Activated T-helper 2 cell treated with anti-CD3 and anti-CD28 coated beads, Interferon-gamma antibody, Interleukin-2, Interleukin-4, amounts not matched to agents 10 μg/mL and 5 μg/mL and 100 μg/mL, durations not matched to agents 14 hours and 24 hours and 36 hours (primary cell): ENCODE measurements at places on chromosomes 1 and 21.

DNA sequence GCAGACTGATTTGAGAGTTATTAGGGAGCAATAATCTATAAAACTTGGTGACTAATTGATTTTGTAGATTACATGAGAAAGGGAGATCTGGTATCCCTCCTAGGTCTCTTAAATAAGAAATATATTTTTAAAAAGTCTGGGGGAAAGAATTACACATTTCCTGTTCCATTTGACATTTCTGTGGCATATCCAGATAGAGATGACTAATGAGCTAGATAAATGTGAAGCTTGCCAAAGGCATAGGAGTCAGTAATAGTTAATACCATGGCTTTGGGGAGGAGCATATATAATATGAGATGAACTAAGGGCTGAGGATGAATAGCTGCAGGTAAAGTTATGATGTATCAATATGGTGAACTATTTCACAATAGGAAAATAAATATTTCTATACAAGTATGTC is 663.7 kb downstream of the PTPRC start:
- DNase-seq = no peak

GRCh38 chr1:33094486-33094885 is 13.5 kb downstream of the AZIN2 start:
- DNase-seq = no peak

DNA sequence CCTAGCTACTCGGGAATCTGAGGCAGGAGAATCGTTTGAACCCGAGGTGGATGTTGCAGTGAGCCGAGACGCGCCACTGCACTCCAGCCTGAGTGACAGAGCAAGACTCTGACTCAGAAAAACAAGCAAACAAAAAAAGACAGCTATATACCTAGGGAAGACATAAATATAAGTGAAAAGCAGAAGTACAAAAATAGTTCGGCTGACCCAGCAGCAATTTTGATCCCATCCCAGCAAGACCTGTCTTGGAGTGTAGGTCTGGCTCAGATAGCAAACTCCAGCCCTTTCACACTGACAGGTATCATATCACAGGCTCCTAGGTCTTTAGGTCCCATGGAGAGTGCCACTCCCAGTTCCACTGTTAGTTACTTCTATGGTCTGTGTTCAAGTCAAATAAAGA is 14.6 kb downstream of the MTX1 start:
- no peak for DNase-seq

DNA sequence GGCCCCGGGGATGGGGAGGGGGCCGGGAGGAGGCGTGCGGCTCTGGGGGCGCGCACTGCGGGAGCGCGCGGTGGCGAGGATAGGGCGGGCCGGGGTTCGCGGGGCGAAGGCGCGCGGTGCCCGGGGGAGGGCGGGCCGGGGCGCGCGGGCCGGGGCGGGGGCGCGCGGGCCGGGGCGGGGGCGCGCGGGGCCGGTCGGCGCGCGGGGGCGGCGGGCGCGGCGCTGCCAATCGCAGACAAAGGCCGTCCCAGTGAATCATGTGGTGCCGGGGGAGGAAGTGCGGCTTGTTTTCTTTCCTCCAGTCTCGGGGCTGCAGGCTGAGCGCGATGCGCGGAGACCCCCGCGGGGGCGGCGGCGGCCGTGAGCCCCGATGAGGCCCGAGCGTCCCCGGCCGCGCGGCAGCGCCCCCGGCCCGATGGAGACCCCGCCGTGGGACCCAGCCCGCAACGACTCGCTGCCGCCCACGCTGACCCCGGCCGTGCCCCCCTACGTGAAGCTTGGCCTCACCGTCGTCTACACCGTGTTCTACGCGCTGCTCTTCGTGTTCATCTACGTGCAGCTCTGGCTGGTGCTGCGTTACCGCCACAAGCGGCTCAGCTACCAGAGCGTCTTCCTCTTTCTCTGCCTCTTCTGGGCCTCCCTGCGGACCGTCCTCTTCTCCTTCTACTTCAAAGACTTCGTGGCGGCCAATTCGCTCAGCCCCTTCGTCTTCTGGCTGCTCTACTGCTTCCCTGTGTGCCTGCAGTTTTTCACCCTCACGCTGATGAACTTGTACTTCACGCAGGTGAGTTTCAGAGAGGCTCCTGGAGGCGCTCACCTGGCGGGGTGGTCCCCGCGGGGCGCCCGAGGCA is at the start of gene GPR137B:
Gene GPR137B, plus strand, starts transcription at position 287 of the 851 bp plus-strand sequence. Its CDS starts 84 bp downstream, at position 371.
- DNase-seq = peak; percentile 51

GRCh38 chr1:99855914-99856450 is 5.8 kb downstream of the AGL start:
- DNase-seq = no peak

DNA sequence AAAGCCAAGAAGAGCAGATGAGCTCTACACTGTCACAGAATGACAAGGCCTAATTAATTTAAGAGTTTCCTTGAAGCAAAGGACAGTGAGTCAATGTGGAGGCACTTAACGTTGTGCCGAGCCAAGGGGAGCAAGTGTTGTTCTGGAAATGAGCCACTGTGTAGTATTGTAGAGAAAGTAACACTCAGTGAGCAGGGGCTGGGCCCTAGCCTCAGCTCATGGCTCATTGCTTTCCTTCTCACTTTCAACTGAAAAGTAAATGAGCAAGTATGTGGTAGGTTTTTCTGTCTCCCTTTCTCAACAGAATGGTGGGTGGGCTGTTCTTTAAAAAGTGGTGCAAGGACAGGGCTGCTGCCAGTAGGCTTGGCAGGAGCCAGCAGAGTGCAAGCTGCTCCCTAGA is 11.8 kb upstream of the KIAA0040 start:
- DNase-seq = no peak

GRCh38 chr1:111770916-111771315 is 15.2 kb downstream of the DDX20 start:
- no peak for DNase-seq

- no peak for DNase-seq
Measured at GRCh38 chr1:46284597-46285564, 18.5 kb downstream of the LRRC41 start.

- DNase-seq = no peak
Measured at GRCh38 chr1:167330601-167331293, 110.1 kb downstream of the POU2F1 start.

DNA sequence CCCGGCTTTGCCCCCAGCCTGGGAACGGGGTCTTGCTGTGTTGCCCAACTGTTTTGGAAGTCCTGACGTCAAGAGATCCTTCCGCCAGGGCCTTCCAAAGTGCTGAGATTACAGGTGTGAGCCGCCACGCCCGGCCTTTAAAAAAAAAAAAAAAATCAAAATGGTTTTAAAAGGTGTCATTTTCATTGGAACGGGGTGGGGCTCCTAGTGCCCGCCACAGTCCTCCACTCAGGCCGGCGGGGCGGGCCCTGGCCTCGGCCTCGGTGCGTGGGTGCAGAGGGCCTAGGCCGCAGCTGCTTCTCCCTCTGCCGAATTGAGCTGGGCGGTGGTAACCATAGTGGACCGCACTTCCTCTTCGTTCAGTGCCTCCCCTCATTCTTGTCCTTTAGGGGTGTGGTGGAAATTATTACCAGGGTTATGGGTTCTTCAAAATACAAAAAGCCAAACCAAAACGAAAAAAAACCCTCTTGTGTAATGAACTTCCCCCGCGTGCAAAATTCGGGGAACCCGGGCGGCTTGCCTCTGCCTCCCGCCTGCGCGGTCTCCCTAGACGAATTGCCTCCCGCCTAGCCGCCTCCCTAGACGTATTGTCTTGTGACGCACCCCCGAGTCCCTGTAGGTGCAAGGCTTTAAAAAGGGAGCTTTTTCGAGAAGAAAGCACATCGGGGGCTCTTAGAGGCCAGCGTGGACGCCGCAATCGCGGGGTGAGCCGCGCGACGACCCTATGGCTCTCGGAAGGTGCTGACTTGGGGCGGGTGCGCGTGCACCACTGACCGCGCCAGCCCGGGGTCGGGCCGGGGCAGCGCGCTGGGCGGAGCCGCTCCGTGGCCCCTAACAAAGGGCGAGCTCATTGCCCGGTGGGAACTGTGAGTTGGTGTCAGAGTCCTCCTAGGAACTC is 10.5 kb upstream of the SPEN start:
- peak; percentile 38 for DNase-seq

DNA sequence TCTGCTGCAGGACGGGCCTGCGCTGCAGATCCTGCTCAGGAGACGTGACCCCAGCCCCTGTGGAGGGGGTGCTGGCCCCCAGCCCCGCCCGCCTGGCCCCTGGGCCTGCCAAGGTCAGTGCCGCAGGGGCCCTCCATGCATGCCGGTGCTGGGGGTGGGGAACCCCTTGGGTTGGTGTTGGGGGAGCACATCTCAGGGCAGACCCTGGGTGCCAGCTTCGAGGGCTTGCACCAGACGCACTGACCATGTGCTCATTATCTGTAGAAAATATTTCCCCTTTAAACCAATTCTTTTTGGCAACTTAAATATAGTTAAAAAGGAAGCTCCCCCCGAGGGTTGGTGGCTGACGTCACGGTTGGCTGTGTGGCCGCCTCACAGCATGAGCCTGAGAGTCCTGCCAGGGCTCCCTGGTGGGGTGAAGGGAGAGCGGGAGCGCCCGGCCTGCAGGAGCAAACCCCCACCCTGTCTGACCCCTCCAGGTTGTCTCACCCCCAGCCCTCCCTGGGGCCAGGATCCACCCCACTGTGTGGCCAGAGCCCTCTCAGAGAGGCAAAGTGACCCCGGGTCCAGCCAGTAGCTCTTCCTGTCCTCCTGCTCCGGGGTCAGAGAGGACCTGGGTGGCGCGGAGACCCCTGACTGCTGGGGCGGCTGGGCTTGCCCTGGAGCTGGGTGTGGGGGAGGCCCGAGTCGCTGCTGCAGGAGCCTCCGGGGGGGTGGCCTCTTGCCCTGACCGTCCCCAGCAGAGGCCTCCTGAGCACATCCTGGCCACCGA is 5.3 kb upstream of the PFKL start:
- DNase-seq = no peak

- no peak for DNase-seq
Measured at GRCh38 chr1:18049228-18049627, 58.4 kb upstream of the IGSF21 start.

GRCh38 chr1:33289858-33290154 is 31.1 kb downstream of the A3GALT2 start:
- no peak for DNase-seq

DNA sequence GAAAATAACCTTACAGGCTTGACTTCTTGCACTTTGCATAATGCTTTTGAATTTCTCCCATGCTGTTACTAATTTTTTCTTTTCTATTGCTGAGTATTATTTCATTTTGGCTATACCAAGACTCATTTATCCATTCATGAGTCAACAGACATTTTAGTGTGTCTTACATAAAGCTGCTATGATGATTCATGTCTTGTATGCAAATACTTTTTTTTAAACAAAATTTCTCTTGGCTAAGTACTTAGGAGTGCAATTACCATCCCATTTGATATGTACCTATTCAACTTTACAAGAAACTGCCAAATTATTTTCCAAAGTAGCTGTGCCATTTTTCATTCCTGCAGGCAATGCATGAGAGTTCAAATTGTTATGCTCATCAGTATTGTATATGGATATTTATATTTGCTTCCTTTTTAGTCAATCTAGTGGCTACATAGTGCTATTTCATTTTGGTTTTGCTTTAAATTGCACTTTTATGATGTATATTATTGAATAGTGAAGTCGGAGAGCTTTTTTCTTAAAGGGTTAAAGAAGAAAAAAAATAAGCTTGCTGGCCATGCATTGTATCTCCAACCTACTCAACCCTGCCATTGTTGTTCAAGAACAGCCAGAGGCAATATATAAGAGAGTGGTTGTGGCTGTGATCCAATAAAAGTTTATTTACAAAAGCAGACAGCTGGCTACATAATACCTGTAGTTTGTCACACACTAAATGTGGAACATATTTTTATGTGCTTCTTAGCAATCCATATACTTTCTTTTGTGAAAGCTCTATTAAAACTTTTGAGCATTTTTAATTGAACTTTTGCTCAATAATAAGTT is 862.8 kb downstream of the KCNT2 start:
- DNase-seq = no peak

DNA sequence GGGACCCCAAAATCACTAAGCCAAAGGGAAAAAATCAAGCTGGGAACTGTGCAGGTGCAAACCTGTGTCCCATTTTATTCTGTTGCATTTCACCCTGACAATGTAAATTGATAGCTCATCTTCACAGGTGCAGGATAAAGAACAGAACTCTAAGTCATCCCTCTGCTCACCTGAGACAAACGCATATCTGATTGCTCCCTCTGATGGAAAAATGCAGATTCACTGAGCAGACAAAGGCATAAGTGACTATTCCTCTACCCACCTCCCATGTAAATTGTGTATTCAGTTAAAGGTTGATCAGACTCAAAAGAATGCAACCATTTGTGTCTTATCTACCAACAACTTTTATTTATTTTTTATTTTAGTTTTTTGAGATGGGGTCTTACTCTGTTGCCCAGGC is 644.2 kb downstream of the PTPRU start:
- no peak for DNase-seq

GRCh38 chr1:35810096-35810881 is 2.5 kb downstream of the AGO4 start:
- no peak for DNase-seq

DNA sequence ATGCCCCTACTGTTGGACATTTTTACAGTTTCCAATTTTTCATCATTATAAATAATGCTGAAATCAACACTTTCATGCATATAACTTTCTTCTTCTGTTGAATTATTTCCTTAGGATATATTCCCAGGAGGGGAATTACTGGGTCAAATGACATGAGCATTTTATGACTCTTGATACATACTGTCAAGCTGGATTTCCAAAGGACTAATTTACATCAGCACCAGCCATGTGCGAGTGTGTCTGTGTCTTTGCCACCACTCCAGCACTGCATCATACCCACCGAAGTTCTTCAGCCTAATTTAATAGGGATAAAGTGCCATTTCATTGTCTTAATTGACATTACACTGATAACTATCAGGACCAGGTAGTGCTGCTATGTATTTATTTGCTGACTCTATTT is 146.7 kb downstream of the CSMD2 start:
- no peak for DNase-seq

- no peak for DNase-seq
Measured at GRCh38 chr1:59670662-59671061, 144.1 kb upstream of the HOOK1 start.

GRCh38 chr1:245153552-245154428 is 995 bp upstream of the KIF26B start:
- no peak for DNase-seq

DNA sequence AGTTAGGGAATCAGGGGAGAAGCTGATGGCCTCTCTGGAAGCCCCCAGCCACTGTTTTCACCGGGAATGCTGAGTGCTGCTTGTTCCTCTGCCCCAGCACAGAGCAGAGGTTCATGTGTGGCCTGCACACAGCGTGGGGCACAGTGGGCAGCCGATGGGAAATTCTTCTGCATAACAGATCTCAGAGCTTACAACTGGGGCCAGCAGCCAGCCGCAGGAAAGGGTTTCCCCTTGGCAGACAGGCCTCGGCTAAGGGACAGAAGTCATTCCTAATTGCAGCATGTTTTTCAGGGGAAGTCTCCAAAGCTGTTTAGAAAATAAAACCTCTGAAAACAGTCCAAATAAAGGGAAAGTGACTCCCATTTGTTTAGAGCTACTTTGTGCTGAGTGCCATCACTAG is 22.6 kb downstream of the HMGB4 start:
- DNase-seq = no peak

DNA sequence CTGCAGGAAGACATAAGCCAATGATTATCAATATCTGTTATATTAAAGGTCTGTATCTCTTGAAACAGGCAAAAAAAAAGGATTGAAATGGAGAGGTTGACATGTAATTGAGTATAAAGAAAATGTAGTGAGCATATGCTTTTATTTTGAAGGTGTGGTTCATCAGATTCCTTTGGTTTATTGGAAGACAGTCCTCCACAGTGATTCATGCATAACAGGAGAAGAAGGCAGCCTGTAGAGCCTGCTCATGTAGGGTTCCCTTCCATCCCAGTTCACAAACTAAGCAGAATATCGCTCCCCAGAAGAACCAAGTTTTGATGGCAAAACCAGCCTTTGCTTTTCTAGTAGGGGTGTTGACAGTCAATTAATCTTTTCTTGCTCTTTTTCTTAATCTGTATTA is 1016.8 kb upstream of the ADGRL4 start:
- DNase-seq = no peak

GRCh38 chr1:168621356-168621755 is 45.0 kb downstream of the XCL1 start:
- DNase-seq = no peak
